ENCODE measurements at places on chromosomes 16 and 17. TPM values are rescaled to one million over a fixed set of nuclear protein-coding genes. Genes with fewer than 3 reads are reported as not detected.

TBC1D3K gene
- not detected for total RNA-seq

TERB1 gene
- under 0.01 TPM for total RNA-seq

GPS2 gene
- total RNA-seq = 38.5 TPM

CCL3 gene
- not detected for total RNA-seq

TUBG1 gene
- total RNA-seq = 16.7 TPM

PPP1R27 gene
- under 0.01 TPM for total RNA-seq

ITGB3 gene
- total RNA-seq = 13.1 TPM

C17orf100 gene
- 0.33 TPM for total RNA-seq

CHRNB1 gene
- 5.6 TPM for total RNA-seq

PRKCB gene
- total RNA-seq = under 0.01 TPM

CFDP1 gene
- 47.9 TPM for total RNA-seq

ANKFN1 gene
- 0.26 TPM for total RNA-seq

- DNase-seq = no peak
These were observed 3.3 kb upstream of the HELZ start for GRCh38 chr17:67248291-67248690.

DNA sequence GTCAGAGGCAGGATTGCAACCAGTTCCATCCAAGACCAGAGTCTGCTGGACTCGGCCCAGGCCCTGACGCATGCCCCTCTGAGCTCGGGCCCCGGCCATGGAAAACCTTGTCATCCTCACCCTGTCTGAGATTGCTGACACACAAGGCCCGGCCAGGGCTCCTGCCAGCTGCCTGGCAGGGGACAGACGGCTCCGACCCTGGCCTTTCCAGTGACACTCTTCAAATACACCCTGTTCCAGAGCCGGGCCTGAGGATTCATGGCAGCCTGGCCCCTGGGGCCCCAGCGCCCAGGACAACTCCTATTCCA, 3.2 kb upstream of the PABPN1L start:
- no peak for DNase-seq

DNA sequence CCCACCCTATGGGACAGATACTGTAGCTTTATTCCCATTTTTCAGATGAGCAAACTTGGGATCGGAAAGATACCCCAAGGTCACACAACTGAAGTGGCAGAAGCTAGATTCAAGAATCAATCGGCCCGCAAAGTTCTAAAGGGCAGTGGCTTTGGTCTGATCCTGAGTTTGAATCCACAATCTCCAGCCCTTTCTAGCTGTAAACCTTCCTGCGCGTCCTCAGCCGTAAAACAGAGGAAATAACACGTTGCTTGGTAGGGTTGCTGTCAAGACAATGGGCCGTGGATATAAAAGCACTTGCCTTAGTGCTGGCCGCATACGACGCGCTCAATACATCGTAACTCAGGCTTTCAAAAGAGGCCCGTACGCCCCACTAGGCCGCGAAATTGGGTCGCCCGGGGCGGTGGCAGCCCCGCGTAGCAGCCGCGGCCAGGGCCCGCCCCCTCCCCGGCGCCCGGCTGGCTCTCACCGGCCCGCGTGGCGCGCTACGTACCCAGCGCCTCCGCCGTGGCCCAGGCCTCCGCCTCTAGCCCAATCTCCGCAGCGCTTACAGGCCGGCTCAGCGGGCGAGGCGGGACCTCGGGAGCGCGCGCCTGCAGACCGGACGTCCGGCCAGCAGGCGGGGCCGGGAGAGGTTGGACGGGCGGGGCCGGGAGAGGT, at the start of gene DCAKD:
TSS of gene DCAKD (minus strand) at position 573 of the 660 bp plus-strand sequence. CDS start 16,747 bp downstream, outside the sequence.
- peak; percentile 95 for DNase-seq

- DNase-seq = no peak
These were observed 347.1 kb upstream of the CA10 start for GRCh38 chr17:52505601-52506000.

DNA sequence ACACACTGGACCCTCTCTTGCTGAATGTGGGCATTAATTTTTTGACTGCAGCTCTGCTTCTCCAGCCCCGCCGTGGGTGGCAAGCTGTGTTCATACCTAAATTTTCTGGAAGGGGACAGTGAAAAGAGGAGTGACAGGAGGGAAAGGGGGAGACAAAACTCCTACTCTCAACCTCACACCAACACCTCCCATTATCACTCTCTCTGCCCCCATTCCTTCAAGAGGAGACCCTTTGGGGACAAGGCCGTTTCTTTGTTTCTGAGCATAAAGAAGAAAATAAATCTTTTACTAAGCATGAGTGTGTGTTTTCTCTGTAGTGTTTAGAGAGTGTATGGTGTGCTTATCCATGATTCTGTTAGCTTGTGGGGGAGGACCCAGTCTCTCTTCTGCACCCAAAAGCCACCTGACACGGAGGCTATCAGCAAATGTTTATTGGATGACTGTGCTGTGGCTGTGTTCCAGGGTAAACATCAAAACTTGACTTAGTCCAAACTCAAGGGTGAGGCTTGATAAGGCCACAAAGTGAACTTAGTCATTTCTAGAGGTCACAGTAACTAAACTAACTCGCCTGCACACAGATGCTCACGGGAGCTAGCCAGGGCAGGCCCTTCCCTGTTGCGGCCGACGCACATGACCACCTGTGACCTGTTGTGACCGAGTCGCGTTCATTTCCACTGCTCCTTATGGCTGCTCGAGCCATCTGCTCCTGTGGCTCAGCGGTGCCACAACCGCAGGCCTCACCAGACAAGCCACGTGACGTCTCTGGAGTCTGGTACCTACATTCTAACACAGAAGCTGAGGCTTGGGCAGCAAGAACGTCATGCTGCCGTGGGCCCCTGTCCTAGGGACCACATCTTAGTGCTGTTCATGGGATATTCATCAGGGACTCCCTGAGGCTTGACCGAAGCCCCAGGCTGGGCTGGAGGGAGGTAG, 9.8 kb upstream of the MED11 start:
- peak; percentile 39 for DNase-seq

GRCh38 chr17:18187821-18188761, 4.5 kb downstream of the ALKBH5 start:
- DNase-seq = peak; percentile 69

DNA sequence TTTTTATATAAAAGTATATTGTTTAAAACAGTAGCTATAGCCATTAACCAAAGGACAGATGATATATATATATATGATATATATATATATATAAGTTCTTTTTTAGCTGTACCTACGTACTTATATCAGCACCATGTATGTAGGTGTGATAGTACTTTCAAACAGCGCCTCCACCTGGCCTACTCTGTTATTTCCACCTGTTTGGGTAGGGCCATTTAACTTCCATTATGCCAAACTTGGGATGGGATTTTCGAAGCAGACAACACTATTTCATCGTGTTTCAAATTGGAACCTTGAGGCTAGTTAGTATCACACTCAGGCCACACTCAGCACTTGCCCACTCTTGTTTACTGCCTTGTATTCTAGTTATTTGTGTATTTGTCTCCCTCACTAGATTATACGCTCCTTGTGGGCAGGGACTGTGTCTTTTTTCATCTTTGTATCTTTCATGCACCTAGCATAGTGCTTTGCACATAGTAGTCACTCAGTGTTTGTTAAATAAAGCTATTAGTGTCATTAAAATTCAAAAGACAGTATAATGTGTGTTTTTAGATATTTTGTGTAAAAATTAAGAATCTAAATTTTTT, 11.8 kb upstream of the CLTC start:
- DNase-seq = no peak

GRCh38 chr16:9139965-9140364, 48.5 kb downstream of the HAPSTR1 start:
- peak; percentile 26 for DNase-seq

DNA sequence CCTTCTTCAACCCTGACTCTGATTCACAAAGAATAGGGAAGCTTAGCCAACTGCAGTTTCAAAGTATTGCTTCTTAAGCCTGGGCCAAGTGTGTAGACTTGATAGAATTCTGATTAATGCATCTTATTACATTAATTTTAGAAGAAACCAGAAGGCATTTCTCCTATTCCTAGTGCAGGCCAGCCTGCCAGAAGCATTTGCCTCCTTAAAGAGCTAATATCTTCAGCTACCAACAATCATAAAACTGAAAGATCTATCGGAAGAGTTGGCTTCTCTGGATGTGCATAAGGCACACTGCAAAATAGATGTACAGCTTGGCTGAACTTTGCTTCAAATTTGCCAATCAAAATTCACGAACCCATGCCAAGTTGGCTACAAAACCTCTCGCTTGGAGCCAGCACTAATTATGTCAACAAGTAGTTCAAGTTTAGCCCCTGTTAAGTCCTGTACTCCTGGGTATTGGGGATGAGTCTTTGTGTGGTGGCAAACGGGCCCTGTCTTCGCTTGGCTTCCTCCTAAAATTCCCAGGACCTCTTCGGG, 717.8 kb downstream of the WWOX start:
- DNase-seq = no peak

GRCh38 chr17:73430848-73431247, 119.0 kb upstream of the CDC42EP4 start:
- peak; percentile 14 for DNase-seq

DNA sequence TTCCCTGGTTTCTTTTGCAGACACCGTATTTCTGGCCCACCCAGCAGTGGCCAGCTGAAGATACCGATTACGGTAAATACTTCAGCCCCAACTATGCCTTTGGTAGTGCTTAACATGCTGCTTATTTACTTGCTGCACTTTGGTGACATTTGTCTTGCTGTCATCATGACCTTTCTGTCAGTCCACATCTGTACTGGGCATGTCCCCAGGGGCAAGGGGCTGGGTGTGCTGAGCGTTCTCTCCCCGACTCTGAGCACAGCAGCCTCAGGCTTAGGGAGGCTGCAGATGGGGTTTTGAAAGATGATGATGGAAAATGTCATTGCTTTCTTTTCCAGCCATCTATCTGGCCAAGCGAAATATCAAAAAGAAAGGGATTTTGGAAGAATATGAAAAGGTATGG, 23.3 kb downstream of the RGS9 start:
- DNase-seq = no peak

GRCh38 chr17:77826132-77826873, 132.2 kb upstream of the TNRC6C start:
- DNase-seq = no peak

DNA sequence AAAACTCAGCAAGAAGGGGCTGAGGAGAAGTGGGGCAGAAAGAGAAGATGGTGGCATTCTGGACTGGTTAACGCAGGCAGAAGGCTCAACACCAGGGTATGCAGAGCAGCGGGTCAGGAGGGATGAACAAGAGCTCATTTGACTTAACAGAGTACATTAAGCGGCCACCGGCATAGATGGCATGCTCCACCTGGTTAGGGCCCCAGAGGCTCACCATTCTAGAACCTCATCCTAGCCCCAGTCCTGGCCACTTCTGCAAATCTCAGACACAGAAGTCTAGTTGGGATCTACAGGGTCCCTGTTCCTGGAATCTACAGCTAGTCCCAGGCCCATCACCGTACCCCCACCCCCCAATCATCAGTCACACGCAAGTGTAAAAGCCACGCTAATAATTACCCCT, 1.7 kb upstream of the MYO1C start:
- DNase-seq = no peak

DNA sequence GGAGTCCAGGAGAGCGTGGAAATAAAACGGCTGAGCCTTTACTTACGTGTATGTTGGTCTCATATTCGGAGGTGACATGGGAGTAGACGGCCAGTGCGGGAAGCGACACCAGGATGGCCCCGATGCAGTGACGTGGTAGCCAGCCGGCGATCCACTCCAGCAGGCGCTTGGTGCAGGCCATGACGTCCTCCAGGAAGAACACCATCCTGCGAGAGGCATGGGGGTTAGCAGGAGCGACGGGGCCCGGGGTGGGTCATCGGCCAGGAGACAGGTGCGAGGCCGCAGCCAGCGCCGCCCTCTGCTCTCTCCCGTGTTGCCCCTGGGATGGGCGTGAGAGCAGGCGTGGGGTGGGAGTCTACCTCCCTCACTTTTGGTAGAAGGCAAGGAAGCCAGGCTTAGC, 98.6 kb upstream of the CREBBP start:
- DNase-seq = no peak

GRCh38 chr16:5041600-5042133, 7.9 kb upstream of the NAGPA start:
- no peak for DNase-seq

- no peak for DNase-seq
These were observed 583 bp upstream of the CYLD start for GRCh38 chr16:50741225-50741780.

GRCh38 chr16:80417706-80418271, 123.0 kb upstream of the DYNLRB2 start:
- DNase-seq = no peak

- DNase-seq = no peak
These were observed 10.2 kb downstream of the PIK3R5 start for GRCh38 chr17:8955021-8955959.

DNA sequence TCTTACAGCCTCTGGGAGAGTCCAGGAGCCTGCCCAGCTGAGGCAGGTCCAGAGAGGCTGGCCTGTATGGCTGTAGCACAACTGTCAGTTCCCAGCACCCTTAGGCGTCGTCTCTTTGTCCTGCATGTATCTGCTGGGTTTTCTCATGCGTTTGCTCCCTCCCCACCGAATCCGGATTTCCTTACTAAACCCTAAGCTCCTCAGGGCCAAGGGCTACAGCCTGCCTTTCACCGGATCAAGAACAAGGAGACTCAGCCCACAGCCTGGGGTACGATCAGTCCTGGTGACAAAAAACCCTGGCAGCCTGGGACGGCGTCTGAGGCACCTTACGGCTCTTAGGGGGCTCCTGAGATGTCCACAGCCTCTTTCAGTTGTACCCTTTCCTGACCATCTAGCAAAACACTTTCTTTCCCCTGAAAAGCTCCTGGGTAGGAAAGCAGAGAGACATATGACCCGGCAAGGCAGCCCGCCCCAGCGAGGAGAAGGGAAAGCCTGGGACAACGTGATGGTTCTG, 12.2 kb downstream of the HIC1 start:
- no peak for DNase-seq

GRCh38 chr17:39651923-39652586, 13.1 kb upstream of the TCAP start:
- no peak for DNase-seq

GRCh38 chr17:79838522-79839274, 542 bp downstream of the CBX4 start:
- DNase-seq = peak; percentile 66

DNA sequence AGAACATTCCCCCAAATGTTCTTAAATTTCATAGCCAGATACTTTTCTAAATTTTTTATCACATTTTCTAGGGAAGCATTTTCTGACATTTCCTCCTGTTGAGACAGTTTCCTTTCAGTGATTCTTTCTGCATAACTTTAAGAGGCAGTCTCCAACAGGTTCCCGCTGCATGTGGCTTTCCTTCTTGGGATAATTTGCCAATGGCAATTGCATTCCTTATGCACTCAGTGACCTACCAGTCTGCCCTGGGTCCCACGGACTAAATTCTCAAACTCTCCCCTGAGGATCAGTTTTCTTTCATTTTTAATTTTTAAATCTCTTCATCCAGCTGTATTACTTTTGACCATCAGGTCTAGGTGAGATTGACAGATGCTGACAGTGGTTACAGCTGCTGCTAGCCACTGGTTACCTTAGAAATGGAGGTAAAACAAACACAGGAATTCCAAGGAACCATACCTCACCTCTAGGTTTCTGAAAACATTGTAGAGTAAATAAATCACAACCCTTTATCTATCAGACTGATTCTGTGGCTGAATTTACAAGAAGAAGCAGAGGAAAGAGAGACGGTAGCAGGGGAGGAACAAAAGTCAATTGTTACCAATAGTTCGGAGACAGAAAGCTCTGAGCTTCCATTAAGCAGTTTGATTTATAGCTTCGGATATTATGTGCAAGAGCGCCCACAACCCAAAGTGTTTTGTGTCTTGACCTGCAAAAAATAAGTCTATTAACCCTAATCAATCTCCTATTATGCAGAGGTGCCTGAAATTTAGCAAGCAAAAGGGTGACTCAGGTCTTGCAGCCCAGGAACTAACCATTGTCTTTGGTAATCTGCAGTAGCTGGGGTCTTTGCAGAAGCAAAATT, 216.0 kb downstream of the PMP22 start:
- DNase-seq = no peak

- no peak for DNase-seq
These were observed 72.1 kb downstream of the IL21R start for GRCh38 chr16:27474041-27474440.

- peak; percentile 71 for DNase-seq
These were observed 134.2 kb downstream of the USP22 start for GRCh38 chr17:20908313-20909267.
